ENCODE measurements at places on chromosomes 12 and 14.
A peak's percentile ranks its signal among the peaks of the same experiment; 100 is the strongest.

GRCh38 chr14:100841066-100841760 lies 15.3 kb downstream of the MEG3 start:
- no peak for DNase-seq

DNA sequence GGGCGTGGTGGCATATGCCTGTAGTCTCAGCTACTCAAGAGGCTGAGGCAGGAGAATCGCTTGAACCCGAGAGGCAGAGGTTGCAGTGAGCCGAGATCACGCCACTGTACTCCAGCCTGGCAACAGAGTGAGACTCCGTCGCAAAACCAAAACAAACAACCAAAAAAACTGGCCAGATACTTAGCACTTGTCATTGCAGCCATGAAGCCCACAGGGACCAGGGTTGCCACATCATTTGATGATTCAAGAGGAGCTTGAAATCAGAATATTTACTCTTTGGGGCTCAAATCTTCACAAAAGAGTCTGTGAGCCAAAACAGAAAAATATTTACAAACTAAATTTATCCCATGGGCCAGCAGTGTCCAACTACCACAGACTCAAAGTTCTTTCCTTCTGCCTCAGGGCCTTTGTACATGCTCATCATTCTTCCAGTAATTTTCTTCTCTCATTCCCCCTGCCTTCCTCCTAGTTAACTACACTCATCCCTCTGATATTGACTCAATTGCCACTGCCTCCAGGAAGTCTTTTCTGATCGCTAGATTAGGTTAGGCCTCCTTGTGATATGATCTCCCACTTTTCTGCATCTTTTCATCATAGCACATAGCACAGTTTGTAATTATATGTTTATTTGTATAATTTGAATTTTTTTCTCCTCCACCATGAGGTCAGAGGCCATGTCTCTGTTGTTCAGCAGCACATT lies 130.8 kb upstream of the PLEKHG7 start:
- DNase-seq: no peak

DNA sequence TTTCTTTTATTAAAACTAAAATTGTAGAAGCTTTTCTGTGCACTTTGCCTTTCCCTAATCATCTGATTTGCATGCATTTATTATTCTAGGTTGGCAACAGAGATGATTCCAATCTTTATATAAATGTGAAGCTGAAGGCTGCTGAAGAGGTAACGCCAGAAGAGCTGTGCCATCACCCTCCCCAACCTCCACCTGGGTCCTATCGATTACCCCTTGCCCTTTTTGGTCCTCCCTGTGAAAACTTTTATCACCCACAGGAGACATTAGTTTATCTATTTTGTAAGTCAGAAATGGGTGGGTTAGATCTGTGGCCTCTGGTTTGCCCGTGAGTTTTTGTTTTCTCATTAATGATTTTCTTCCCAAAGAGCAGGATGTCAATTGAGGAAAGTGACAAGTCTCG lies 22.8 kb downstream of the MTHFD1 start:
- DNase-seq: no peak

- no peak for DNase-seq
Observed at GRCh38 chr12:105451211-105451610, 120.7 kb downstream of the C12orf75 start.

GRCh38 chr14:61262082-61262481 lies 19.1 kb downstream of the TMEM30B start:
- no peak for DNase-seq

GRCh38 chr12:67457778-67458665 lies 188.9 kb downstream of the CAND1 start:
- no peak for DNase-seq

DNA sequence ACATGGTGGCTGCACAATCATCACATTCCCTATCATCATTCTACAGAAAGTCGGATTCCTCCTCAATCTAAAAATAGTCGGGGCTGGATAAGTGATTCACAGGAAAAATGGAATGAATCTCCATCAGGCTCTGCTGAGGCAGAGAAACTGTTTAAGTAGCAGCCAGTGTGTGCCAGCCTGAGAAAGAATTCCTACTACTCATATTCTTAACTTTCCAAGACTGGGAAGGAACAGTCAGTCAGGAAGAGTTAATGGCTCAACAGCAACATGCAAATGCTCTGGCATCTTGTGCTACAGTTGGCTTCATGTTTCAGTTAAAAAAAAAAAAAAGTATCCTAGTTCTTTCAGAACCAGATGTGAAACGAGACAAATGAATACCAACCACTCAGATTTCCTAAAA lies 187.0 kb downstream of the GRIP1 start:
- DNase-seq: no peak

- DNase-seq: no peak
Observed at GRCh38 chr14:104893435-104894207, 28.6 kb downstream of the CEP170B start.

GRCh38 chr14:101826351-101826750 lies 64.8 kb downstream of the PPP2R5C start:
- no peak for DNase-seq

- no peak for DNase-seq
Observed at GRCh38 chr12:117671734-117672133, 297.1 kb downstream of the KSR2 start.

- DNase-seq: peak; percentile 94
Observed at GRCh38 chr14:67599698-67600561, at the start of gene PIGH. PIGH (minus strand) TSS chr14:67600268; CDS start chr14:67600203, 65 bp downstream.

DNA sequence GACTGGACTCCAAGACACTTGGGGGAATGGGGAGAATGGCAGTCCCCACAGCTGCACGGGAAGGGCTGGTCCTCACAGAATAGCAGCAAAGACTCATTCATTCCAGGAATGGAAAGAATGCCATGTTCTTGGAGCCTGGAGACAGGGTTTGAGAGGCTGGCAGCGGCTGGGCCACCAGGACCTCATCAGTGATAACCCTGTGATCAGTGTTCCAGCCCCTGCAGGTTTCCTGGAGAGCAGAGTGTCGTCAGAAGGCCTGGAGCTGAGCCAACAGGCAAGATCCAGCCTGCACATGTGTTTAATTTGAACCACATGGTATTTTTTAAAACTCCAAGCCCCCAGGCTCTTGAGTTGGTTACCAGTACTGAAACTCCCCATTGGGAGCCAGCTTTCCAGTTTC lies 11.3 kb downstream of the BDKRB1 start:
- DNase-seq: no peak

- DNase-seq: no peak
Observed at GRCh38 chr14:38207736-38208617, at the start of gene SSTR1. SSTR1 (plus strand) TSS chr14:38207904; CDS start chr14:38209390, 1,486 bp downstream.

DNA sequence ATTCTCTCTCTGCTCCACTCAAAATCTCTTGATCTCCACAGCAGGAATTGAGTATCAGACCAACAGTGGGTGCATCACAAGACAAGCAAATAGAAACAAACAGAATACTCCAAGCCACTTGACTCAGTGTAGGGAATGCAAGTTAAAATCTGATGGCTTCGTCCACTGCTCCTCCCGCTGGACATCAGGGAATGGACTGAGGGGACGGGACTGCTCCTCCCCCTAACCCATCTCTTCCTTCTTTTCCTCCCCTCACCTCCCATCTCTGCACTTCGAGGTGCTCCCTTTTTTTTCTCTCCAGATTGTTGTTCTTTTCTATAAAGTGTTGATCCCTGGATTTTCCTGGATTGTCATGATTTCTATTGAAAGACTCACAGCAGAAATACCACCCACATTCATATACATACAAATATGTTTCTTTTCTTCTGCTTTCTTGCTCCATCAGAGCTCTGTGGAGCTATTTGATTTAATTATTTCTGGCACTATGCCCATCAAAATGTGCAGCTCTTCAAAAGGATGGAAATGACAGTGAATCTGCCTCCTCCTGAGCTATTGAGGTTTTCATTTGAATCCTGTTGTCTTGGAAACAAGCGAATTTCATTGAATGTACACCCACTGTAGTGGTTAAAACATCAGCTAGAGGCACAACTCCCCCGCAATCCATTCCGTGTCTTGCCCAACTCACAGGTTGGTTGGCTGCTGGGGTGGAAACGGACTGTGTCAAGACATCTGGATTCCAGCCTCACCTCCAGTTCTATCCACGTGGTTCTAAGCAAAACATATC lies 199.7 kb downstream of the SPTSSA start:
- DNase-seq: no peak

DNA sequence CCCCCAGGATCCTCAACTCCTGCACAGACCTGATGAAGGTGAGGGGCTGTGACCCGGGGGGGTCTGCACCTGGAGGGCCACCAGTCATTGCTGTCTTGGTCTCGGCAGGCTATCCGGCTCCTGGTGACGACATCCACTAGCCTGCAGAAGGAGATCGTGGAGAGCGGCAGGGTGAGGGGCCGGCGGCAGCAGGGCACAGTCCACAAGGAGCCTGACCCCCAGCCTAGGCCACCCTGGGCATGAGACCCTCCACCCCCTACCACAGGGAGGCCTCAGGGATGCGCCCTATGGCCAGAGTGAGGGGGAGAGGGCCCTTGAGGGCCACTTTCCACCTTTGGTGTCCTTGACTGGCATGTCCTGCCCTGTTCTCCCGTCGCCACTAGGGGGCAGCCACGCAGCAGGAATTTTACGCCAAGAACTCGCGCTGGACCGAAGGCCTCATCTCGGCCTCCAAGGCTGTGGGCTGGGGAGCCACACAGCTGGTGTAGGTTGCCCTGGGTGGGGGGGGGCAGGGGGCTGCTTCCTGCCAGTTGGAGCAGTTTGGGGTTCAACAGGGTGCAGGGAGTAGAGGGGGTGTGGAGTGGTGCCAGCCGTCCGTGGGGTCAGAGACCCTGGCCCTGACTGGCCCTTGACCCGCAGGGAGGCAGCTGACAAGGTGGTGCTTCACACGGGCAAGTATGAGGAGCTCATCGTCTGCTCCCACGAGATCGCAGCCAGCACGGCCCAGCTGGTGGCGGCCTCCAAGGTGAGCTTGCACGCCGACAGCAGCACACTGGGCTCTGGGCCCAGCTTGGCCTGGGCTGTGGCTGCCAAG lies 25.0 kb downstream of the HIP1R start:
- DNase-seq: peak; percentile 77

- no peak for DNase-seq
Observed at GRCh38 chr14:69660344-69661193, 49.2 kb downstream of the SUSD6 start.

DNA sequence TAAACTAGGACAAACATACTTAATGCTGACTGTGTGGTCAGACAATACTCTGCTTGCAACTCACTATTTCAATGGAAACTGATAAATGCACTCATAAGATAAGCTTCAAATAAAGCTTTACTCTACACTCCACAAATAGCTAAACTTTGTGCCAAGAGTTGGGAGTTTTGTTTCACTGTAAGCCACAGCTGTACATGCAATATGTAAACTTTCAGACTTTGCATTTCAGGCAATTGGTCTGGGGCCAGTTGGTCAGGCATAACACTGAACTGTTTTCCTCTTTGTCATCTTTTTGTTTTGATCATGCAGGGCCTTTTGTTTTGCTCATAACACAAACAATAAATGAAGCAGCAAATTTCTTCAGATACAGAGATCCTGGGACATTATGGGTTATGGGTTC lies 426.2 kb downstream of the IPO8 start:
- no peak for DNase-seq

GRCh38 chr14:102020058-102020971 lies 55.9 kb downstream of the DYNC1H1 start:
- no peak for DNase-seq

DNA sequence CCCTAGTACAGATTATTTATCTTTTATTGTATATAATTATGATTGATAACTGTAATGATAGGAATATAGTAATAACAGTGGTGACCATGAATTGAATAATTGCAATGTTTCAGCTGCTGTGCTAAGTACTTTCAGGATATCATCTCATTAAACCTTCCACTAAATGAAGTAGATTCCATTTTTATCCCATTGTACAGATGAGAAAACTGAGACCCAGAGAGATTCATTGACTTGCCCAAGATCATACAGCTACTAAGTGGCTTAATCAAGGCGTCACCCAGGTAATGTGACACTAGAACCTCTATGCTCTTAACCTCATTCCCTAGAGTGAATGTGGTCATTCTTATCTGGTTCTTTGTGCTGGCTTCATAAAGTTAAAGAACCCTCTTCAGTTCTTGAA lies 124.6 kb downstream of the KTN1 start:
- DNase-seq: no peak

- no peak for DNase-seq
Observed at GRCh38 chr14:101862177-101862576, 100.7 kb downstream of the PPP2R5C start.

GRCh38 chr12:23888396-23889068 lies 60.9 kb downstream of the SOX5 start:
- no peak for DNase-seq

DNA sequence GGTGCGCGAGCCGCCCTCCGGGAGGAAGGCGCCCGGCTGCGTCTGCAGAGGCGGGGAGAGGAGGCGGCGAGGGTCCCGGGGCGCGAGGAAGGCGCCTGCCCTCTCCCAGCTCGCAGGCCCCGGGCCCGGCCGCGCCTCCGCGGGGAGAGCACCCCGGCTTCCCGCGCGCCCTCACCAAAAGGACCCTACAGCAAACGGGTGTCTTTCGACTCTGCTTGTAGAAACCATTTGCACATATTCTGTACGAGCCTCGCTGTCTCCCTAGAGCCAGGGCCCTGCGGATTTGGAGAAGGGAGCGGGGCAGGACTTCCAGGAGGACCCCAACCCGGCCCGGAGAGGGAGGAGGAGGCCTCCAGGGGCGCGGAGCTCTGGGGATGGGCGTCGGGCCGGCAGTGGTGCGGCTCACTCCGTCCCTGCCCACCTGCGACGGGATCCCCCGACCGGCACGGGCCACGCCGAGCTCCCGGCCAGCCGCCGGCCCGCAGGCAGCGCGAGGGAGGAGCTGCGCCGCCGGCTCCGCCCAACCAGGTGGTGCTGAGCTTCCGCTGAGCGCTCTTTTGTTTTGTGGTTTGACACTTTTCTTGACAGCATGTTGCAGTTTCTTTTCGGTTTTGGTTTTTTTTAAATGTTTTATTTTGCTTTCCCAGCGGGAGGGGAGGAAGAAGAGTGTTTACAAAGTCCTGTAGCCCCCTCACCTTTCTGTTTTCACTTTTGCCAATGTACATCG lies 103.3 kb upstream of the FKBP4 start:
- DNase-seq: no peak

- DNase-seq: no peak
Observed at GRCh38 chr14:99174081-99174769, 97.8 kb downstream of the BCL11B start.

- no peak for DNase-seq
Observed at GRCh38 chr12:45540661-45541341, 188.7 kb upstream of the ARID2 start.

- DNase-seq: no peak
Observed at GRCh38 chr14:67071506-67071905, 117.7 kb upstream of the GARIN2 start.

DNA sequence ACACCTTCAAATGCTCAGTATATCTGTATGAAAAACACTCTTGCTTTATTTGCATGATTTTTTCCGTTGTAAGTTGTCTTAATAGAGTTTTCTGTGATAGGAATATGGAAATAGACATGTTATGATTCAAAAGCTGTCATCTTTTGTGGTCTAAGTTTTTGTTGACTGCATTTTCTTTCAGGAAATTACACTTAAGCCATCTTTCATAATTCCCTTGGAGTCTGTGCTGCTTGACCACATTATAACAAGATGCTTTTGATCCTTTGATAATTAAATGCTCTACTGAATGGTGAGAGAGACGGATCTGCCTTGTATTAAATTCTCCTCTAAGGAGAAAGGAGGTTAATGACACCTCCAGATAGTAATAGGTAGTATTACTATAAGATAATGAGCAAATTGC lies 272.8 kb upstream of the DAAM1 start:
- no peak for DNase-seq

Data from stimulated activated CD4-positive, alpha-beta T cell treated with anti-CD3 and anti-CD28 coated beads, Interleukin-15, amount 100 ng/mL, for 1 hour (primary cell).